Head of caudate nucleus (tissue), 42 donors: ENCODE measurements at places on chromosomes 5 and 9.

DNA sequence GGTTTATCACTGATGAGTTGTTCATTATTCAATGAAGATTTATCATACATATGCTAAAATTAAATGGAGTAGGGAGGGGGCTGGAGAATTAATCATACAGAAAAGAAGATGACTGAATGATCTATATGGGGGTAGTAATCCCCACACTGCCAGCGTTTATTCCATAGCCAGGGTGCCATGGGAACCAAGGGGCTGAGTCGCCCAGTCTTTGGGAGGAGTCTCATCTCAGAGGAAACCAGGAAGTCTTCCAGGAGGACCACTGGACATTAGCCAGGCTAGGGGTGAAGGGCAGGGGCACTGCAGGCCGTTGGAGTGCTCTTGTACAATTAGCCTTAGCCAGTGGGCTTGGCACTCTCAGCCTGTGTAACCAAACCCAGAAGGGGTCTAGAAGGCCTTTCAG lies 226.5 kb downstream of the ARL15 start:
- DNase-seq = no peak

- no peak for DNase-seq
Measured at GRCh38 chr9:33017283-33018041, 7.6 kb upstream of the DNAJA1 start.

DNA sequence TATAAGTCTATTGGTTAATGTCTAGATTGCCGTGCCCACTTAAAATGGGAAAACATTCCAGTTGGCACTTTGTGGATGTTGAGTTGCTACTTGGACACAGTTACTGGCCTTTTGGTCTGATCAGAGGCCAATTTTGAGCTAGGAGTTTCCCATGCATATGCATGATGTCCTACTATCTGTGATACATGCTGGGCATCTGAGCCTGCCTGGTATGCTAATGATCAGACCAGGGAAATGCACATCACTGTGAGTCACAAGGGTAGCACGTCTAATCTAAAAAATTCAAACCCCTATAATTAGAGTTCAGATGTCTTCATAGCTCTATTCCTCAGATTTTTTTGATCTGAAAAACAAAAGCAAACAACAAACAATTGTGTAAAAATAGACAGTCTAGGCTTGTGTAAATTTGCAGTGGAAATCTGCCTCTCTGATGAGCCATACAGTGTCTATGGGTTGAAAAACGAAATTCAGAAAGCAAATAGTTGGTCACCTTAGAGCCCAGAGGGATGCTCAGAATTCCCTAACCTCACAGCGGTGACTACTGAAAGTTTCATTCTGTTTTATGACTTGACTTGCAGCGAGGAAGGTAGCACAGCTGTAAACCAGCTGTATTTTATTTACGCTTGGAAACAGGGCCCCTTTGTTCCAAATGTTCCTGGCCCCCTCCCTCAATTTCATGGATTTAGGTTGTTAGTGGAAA lies 37.3 kb downstream of the PALM2AKAP2 start:
- DNase-seq = no peak

GRCh38 chr5:36644727-36645126 lies 38.3 kb downstream of the SLC1A3 start:
- no peak for DNase-seq

GRCh38 chr5:93777620-93778019 lies 36.2 kb upstream of the POU5F2 start:
- no peak for DNase-seq

DNA sequence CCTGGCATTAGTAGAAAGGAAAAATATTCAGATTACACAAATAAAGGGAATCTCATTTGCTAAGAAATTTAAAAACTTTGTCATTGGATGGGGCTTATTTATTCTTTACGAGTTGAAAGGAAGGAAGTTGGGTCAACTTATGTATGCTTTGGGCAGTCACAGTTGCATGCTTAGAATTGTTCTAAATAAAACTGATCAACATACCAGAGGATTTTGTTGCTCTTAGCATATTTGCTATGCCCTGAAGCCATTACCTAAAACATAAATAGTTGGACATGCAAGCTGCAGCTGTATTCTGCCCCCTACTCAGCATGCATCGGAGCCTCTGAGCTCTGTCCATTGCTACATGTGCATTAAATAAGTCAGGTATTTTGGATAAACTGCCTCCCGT lies 172.7 kb upstream of the MEF2C start:
- DNase-seq = no peak

- no peak for DNase-seq
Measured at GRCh38 chr9:85676790-85677189, 65.0 kb downstream of the AGTPBP1 start.

GRCh38 chr9:116416421-116416820 lies 262.8 kb downstream of the PAPPA start:
- no peak for DNase-seq

- no peak for DNase-seq
Measured at GRCh38 chr5:93517828-93518227, 63.2 kb downstream of the NR2F1-AS1 start.

GRCh38 chr5:60788863-60789513 lies 55.1 kb downstream of the ELOVL7 start:
- no peak for DNase-seq
